ENCODE measurements at places on chromosomes 4 and X.

DNA sequence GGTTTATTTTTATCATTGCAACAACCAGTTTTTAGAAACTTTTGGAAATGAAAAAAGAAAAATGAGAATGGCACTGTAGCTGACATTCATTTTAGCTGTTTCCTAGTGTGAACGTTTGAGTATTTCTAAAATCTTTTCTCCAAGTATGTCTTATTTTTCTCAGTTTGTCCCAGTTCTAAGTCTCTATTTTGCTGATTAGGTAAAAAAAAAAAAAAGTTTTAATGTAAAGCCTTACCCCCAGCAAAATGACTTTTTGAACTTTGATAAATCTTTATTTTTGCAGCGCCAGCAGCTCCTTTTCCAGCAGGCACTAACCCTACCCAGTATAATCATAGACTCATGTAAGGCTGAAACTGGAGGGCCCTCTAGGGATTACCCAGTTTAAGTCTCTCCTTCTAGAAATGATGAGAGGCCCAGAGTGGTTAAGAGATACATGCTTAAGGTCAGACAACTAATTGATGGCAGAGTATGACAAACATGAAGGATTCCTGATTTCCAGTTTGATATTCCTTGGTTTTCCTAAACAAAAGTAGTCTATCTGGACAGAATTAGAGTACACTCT, 84.3 kb upstream of the SLC4A4 start:
- DNase-seq: no peak

DNA sequence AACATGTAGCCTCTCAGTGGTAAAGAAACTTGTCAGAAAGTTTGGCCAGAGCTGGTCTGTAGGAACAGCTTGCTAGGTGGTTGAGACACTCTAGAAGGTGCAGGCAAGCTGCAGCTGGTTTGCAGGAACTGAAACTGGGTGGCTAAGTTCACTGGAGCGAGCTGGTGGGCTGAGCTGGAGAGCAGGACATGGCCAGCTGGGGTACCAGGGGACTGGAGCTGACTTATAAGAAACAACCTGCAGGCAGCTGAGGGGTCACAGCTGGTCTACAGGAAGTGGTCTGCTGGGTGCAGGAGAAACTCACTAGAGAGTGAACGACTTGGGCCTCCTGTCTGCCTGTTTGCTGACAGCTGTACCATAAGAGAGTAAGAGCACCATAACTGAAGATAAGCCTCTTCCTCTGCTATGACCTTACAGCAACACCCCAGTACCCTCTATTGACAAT, 157.1 kb upstream of the LNX1 start:
- DNase-seq: no peak

DNA sequence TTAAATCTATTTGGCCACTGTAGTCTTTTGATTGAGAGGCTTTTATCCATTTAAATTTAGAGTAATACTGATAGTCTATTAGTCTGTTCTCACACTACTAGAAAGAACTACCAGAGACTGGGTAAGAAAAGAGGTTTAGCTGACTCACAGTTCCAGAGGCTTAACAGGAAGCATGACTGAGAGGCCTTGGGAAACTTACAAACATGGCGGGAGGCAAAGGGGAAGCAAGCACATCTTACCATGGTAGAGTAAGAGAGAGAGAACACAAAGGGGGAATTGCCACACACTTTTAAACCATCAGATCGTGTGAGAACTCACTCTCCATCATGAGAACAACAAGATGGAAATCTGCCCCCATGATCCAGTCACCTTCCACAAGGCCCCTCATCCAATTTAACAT, 410.9 kb downstream of the PDGFC start:
- DNase-seq: no peak

- no peak for DNase-seq
These were observed 105.7 kb upstream of the PDLIM3 start for GRCh38 chr4:185640811-185641675.

- no peak for DNase-seq
These were observed 55.7 kb downstream of the SEPSECS start for GRCh38 chr4:25104591-25104990.

GRCh38 chrX:47574547-47575301, 7.5 kb upstream of the TIMP1 start:
- DNase-seq: no peak

GRCh38 chr4:7034262-7035081, 8.7 kb upstream of the TADA2B start:
- DNase-seq: no peak

DNA sequence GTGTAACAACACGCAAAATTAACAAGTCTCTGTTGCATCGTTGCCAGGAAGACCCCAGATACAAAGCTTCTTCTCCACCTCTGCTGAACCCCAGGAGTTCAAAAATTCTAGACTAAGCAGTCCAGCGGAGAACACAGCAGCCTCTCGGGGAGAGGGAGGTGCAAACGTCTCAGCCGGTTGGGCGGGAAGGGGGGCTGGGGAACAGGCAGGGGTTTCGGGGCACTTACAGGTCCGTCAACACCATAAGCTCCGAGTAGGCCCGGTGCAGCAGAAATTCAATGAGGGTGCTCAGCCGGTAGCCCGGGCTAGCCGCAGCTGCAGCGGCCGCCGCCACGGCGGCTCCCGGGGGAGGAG, 394 bp downstream of the MED14 start:
- no peak for DNase-seq

- no peak for DNase-seq
These were observed 53.1 kb downstream of the CCNI start for GRCh38 chr4:77022560-77023179.

- no peak for DNase-seq
These were observed 259.2 kb downstream of the CFAP299 start for GRCh38 chr4:80594701-80595100.

GRCh38 chr4:130485371-130485770, 1389.4 kb downstream of the C4orf33 start:
- no peak for DNase-seq

DNA sequence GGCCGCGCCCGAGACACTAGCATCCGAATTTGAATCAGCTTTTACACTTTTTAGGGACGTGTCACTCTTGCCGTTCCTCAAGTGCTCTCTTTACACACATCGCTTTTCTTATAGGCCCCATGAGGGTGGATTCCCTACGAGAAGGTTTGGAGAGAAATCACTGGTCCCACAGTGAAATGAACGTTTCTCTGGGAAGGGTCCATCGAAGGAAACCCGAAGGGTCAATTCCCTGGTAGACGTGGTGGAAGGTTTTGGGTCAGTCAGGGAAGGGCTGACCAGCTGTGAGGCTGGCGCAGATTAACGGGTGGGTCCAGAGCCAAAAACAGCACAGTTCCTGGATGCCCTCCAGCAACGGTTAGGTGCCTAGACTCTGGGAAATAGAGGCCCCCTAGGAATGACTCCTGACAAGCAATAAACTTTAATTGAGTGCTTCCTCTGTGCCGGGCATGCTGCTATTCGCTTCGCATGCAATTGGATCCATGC, 35.9 kb downstream of the ETDC start:
- DNase-seq: no peak

DNA sequence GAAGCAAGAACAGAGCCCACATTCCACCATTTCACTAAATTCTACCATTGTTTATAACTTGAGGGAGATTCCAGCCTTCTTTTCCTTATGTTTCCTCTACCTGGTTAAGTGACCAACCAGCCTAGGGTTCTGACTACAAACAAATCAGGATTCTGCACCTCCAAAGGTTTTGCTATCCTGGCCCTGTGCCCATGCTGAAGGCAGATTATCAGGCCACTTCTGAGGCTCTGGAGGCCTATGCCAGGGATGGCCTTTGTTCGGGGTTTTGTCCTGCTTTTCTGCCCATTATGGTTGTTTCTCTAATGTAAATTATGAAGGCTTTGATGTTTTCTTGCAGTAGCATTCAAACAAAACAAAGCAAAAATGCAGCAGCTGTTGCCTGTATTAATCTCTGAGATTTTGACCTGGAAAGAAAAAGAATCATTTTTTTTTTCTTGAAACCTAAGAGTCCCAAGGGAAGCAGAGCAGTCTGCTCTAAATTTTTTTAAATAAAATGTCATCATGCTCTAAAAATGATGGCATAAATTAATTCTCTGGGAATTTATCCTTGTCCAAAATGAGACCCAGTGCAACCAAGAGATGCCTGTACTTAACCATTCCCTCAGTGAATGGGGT, 55.6 kb downstream of the RNF150 start:
- no peak for DNase-seq

- no peak for DNase-seq
These were observed 193.0 kb upstream of the RPS6KA3 start for GRCh38 chrX:20459410-20460350.

- DNase-seq: no peak
These were observed 7.7 kb downstream of the HAND2 start for GRCh38 chr4:173522160-173522950.

- no peak for DNase-seq
These were observed 116.9 kb downstream of the RASL11B start for GRCh38 chr4:52979020-52979419.

DNA sequence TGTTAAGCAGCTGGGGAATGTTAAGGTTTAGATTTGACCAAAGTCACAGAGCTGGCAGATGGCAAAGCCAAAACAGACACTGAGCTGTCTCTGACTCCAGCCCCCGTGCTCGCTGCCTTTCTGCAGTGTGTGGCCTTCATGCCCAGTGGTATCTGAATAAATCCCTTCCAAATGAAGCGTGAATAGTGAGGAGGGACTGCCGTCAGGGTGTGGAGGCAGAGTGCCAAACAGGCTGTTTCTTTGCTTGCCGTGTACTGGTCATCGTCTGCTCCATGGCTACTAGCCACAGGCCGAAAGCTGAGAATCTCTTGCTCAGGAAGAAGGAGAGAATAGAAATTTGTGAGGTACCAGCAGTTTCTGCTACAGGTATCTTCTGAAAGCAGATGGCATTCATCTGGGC, 19.7 kb downstream of the PRIMPOL start:
- DNase-seq: no peak

DNA sequence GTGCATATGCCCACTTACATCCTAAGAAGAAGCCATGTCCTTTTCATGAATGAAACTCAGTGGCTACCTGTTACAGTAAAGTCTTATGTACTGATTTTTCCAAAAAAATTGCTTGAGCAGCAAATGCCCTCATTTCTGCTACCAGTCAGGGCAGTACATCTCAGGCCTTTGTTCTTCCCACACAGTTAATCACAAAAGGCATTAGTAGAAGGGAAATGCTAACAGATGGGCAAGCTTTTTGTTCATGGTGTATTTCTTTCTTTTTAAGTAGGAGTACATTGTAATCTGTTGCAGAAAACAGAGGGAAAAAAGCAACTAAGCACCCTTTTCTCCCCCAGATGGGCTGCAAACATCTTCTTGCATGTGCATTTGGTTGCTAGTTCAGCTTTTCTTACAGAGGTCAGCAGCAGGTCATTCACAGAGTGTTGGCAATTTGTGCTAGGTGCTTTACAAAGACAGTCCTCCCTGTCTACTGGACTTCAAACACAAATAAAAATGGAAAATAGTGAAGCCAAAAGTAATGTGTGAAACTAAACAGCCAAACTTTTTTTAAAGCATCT, 373.4 kb downstream of the PRDM5 start:
- DNase-seq: no peak

GRCh38 chr4:165780735-165781134, 92.3 kb upstream of the TLL1 start:
- no peak for DNase-seq
